ENCODE measurements at places on chromosomes 1 and 21.

GRCh38 chr1:2426540-2426939 lies 14.2 kb upstream of the PEX10 start:
- DNase-seq, result no peak

- DNase-seq, result no peak
Observed at GRCh38 chr1:57132993-57133622, 167.3 kb upstream of the C8B start.

GRCh38 chr1:28144203-28145135 lies 32.0 kb downstream of the PTAFR start:
- DNase-seq, result no peak

DNA sequence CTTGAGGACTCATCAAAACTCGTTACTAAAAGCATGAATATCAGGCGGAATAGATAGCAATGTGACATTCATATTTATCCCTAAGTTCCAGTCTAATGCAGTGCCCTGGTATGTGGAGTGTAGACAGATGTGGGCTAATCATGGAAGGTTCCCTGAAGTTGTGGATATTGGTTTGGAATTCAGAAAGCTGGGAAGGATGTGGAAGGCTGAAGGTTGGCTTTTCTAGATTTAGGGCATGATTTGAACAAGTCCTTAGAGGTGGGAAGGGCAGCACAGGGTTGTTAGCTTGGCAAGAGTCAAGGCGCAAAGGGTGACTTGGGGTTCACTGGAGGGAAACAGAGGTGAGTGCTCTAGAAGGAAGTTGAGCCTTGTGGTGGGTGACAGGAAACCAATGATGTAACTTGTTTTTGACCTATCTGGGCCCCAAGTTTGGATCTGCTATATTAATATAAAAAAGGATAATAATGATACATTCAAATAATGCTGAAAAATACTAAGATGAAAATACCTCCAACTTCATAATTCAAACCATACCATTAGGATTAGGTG lies 21.9 kb downstream of the LGALS8 start:
- no peak for DNase-seq

DNA sequence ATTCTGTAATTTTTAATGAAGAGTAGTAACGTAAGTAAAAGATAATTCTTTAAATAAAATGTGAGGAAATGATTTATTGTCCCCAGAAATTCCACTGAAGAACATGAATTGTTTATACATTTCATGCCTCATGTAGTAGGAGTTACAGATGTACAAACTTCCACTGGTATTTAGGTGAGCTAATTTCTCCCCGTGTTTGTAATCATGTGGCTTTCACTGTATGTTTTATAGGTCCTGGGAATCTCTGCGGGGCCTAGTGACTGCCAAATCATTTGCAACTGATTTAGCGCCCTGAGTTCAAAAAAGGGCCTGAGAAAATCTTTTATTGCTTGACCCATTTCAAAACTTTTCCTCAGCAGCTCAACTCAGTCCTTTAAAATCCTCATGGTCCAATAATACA lies 30.5 kb upstream of the FASLG start:
- no peak for DNase-seq

DNA sequence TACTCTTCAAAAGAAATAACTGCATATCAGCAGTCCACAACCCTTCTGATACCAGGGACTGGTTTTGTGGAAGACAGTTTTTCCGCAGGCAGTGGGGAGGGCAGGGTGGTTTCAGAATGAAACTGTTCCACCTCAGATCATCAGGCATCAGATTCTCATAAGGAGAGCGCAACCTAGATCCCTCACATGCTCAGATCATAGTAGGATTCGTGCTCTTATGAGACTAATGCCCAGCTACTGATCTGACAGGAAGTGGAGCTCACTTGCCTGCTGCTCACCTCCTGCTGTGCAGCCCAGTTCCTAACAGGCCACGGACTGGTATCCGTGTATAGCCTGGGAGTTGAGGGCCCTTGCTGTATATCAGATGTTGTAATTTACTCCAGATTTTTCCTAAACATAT lies 11.5 kb downstream of the RO60 start:
- DNase-seq, result no peak
